Hematopoietic multipotent progenitor cell treated with erythropoietin and hydrocortisone succinate and interleukin-3 and kit ligand, for 15 days (in vitro differentiated cells): ENCODE measurements at places on chromosomes 3 and 15.

GRCh38 chr15:78049691-78050440 lies 27.6 kb downstream of the TBC1D2B start:
- no peak for DNase-seq

- no peak for DNase-seq
Measured at GRCh38 chr3:133276594-133276993, 123.3 kb upstream of the BFSP2 start.

- DNase-seq, result no peak
Measured at GRCh38 chr3:2992534-2992933, 117.6 kb downstream of the IL5RA start.

GRCh38 chr3:144127700-144128099 lies 156.1 kb downstream of the DIPK2A start:
- DNase-seq, result no peak

- DNase-seq, result peak; percentile 71
Measured at GRCh38 chr15:33700695-33701303, 267.5 kb upstream of the CHRM5 start.

GRCh38 chr15:94412979-94413746 lies 181.8 kb downstream of the MCTP2 start:
- peak; percentile 14 for DNase-seq

GRCh38 chr3:111899966-111900365 lies 40.9 kb downstream of the PHLDB2 start:
- DNase-seq, result no peak

DNA sequence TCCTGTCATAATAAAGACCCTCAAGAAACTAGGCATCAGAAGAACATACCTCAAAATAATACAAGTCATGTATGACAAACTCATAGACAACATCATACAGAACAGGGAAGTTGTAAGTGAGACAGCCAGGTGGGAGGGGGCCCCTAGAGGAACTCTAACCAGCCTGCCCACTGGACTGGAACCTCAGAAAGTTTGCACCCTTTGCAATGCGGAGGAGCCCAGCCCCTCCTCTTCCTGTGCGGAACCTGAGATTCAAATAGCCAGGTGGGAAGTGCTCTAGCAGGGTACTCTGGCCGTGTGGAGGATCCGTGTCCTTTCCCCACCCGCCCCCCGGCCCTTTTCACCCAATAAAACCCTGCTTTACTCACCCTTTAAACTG lies 387.0 kb upstream of the CBLB start:
- no peak for DNase-seq

GRCh38 chr3:101903451-101903871 lies 54.1 kb downstream of the NFKBIZ start:
- no peak for DNase-seq

DNA sequence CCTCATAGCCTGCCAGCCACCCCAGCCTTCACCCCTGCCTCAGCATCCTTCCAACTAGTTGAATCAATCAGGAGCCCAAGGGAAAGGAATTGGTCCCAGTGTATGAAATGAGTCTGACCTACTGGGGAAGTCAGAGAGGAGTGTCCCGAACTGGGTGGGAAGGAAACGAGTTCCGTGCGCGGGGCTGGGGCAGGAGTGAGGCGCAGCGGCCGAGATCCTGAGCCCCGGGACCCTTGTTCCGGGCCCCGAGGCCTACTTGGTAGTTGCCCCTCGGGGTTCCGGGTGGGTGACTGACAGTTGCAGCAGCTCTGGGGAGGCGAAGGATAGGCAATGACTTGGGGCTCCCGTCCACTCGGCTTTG lies 1.1 kb upstream of the PLCL2 start:
- DNase-seq, result no peak

DNA sequence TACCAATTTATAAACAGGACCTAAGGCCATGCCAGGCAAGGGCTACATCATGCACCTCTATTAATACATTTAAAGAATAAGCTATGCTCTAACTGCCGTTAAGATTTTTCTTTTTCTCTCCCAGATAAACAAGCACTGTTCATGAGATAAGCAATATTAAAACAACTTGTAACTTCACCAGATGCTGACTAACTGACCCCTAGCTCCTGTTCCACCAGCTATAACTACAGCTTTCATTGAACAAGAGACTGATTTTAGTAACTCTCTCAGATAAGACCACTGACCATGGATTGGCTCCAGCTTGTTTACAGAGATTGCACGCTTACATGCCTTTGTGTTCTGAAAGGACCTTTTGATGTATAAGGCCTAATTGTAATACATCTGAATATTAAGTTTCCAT lies 540.7 kb upstream of the NECTIN3 start:
- DNase-seq, result no peak

DNA sequence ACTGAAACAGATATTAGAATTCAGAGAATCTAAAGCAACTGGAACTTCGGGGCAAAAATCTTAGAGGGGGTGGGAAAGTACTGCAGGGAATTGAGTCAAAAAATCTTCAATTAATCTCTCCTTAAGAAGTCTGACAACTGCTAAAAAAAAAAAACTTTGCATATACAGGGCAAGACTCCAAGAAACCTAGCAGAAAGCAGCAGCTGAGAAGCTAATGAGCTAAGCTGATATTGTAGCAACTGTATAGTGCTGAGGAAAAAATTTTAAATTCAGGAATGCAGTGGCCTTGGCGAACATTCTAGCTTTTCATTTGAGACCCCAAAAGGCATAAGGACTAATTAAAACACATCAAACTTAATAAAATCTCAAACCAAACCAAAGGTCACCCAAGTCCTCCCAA lies 113.6 kb downstream of the SCAPER start:
- no peak for DNase-seq

DNA sequence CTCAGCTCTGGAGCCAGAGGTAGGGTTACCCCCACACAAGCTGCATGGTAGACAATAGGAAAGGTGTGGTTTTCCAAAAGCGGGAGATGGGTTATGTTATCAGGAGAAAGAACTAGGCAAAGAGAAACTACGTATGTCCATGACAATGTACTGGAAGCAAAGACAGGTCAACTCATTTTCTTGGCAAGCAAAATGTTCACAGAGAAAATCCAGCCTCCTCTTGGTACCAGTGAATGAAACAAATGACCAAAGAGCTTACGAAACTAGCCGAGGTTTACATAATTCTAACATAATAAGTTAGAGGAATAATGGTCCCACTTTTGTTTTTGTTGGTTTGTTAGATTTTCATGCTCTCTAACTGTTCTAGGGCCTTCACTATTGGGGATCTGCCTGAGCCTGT lies 338.1 kb upstream of the TGFBR2 start:
- DNase-seq, result no peak

DNA sequence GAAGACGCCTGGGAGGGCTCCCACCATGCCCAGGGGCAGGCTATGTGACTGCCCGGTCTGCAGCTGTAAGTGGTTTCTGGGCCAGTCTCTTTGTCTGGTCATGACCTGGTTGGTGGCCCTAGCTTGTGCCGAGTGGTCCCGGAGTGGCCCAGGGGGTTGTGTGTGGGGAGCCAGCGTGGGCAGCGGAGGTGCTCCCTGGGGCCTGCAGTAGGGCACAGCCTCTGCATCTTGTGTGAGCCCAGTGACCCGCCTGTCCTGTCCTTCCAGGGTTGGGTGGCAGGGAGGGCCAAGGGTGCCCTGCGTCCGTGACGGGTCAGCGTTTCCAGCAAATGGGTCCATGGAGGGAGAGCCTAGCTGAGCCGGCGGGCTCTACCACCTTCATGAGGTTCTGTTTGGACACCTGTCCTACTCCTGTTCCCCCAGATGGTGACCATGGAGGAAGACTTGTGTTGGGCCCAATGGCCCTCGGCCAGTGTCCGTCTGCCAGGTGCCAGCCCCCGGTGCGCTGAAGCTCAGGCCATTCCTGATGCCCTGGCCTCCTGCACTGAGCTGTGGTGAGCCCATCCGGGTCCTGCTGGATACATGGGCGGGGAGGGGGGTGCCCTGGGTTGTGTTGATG lies 215.4 kb downstream of the SNRPN start:
- no peak for DNase-seq

DNA sequence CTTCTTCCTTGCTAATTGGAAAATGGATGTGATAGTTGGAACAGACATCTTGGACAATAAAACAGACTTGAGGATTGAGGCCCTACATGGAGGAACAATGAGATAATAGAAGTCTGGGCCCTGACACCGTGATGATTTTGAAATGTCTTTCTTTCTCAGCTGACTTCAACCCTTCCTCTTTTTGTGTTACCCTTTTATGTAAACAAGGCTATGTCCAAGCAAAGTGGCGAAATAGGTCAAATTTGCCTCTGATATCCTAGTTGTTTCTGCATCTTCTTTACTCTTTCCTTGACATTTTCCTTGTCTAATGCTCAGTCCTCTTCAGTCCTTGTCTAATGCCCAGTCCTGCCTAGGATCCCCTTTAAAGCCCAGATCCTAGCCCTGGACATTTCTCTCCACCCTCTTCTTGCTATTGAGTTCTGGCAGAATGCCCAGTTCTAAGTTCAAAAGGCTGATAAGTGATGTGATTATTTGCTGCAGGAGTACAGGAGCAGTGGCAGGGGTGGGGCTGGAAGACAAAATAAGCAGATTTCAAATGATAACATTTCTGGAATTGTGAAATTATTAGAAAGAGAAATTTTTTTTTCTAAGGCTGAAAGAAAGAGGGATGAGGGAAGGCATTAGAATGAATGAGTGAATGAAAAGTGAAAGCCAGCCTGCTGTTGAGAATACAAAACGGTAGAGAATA lies 6.5 kb upstream of the VPS8 start:
- DNase-seq, result no peak

DNA sequence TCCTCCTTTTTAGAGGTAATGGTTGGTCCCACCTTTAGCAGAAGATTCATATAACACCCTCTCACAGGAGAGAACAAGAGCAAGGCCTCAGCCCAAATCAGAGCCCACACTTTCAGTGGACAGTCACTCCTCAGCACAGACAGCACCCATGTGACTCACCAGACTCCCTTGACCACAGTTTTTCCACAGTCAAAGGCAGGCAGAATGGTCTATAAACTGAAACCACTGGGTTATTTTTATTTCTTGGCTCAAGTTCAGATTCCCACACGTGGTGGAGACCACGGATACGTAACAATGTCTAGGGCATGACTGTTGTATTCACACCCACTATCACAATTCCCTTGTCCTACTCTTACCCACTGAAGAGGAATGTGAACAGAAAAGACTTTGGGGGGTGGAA lies 237.8 kb upstream of the UBE2E1 start:
- no peak for DNase-seq

DNA sequence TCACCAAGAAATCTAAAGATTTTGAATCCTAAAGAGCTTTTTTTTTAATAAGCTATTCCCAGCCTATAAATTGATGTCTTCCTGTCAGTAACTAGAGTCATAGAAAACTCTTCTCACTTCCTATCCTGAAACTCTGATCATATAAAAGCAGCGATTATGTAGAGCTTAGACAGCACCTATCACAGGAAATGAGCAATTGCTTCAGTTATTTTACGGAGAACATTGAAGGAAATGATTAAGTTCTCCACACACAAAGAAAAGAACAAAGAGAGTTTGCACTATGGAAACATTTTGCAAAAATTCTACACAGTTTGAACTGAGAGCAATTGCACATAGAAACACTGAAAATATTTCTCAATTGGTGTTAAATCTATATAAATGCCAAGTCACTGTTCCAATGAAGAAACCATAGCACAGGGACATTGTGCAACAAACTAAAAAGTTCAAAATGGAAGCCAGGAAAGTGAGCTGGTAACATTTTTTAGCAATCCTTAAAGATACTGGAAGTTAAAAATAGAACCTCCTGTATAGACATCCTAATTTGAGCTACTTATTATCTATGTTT lies 291.5 kb upstream of the ARHGEF26 start:
- DNase-seq, result no peak

DNA sequence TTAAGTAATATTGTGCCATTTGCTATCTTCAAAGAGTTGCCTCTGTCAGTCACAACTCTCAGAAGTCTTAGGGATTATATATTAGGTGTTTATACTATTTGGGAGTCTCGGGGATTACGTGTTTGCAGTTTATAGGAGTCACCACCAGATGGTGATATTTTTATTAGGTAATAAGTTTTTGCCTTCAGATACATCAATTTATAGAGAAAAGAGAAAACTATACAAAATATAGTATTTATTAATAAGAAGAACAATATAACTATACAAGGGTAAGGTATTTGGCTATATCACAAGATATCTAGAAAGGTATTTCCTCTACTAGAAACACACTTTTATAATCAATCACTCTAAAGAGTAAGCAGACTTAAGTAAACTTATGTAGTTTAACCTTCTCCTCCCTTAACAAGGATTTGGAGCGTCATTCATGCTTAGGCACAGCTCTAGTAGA lies 10.7 kb upstream of the DHX36 start:
- DNase-seq, result peak; percentile 36

GRCh38 chr3:6421666-6422445 lies 439.1 kb upstream of the GRM7 start:
- no peak for DNase-seq
